ENCODE measurements at places on chromosomes 13 and 19. TPM values are rescaled to one million over a fixed set of nuclear protein-coding genes. Genes with fewer than 3 reads are reported as not detected.

Gene DHDH
- total RNA-seq = 0.52 TPM

Gene ZAR1L
- total RNA-seq = not detected

Gene ZNF808
- 30.3 TPM for total RNA-seq

Gene MBD3L3
- not detected for total RNA-seq

Gene ZNF813
- 2.8 TPM for total RNA-seq

Gene ZNF443
- total RNA-seq = 5.0 TPM

Gene DZIP1
- 0.11 TPM for total RNA-seq

Gene GFY
- total RNA-seq = not detected

Gene MRPL57
- 19.6 TPM for total RNA-seq

Gene FPR1
- total RNA-seq = not detected

Gene ANGPTL4
- total RNA-seq = 0.36 TPM

Measured in T-helper 2 cell treated with Interferon-gamma antibody and Interleukin-4, amounts not matched to agents 100 ng/mL and 5 ng/mL, for 36 hours (primary cell).